Activated T-helper 1 cell treated with anti-CD3 and anti-CD28 coated beads, Interleukin-2, amount 50 U/mL, for 16 hours (primary cell): ENCODE measurements at places on chromosomes 1 and 21.

DNA sequence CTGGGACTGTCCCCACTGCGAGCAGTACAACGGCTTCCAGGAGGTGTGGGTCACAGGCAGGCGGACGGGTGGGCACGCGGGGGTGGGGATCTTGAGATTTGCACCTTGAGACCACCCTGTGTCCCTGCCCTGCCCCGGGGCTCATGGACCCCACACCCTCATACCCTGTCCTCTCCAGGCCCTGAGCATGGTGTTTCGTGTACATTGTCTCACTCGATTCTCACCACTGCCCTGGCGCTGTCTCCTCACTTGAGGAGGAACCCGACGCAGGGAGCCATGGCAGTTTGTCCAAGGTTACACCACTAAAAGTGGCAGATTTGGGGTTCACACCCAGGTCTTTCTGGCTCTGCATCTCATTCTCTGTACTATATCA, 7.2 kb downstream of the TMEM201 start:
- DNase-seq: no peak

DNA sequence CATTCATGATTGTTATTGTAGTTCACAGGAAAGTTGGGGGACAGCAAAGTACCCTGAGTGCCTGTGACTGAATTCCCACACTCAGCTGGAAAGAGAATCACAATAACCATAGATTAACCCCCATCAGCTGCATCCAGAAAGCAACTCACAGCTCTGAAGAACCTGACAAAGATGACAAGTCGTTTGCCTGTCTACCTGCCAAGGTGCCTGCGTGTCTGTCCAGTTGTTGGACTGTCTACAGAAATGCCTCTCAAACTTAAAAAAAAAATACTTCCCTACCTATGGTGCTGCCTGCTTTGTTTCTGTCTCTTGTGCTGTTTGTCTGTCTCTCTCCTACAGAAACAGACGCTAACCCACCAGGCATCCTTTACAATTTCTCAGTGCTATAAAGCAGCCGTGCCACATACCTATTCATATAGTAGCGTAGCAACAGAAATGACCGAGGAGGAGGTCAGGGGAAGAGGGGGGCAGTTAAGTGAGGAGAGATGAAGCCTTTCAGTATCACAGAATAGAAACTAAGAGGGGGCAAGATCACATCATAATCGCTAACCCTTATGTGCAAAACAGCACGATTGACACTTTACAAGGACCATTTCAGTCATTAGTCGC, 154.6 kb upstream of the HMGB4 start:
- no peak for DNase-seq

GRCh38 chr1:63821091-63822005, 47.5 kb downstream of the ROR1 start:
- DNase-seq: no peak

DNA sequence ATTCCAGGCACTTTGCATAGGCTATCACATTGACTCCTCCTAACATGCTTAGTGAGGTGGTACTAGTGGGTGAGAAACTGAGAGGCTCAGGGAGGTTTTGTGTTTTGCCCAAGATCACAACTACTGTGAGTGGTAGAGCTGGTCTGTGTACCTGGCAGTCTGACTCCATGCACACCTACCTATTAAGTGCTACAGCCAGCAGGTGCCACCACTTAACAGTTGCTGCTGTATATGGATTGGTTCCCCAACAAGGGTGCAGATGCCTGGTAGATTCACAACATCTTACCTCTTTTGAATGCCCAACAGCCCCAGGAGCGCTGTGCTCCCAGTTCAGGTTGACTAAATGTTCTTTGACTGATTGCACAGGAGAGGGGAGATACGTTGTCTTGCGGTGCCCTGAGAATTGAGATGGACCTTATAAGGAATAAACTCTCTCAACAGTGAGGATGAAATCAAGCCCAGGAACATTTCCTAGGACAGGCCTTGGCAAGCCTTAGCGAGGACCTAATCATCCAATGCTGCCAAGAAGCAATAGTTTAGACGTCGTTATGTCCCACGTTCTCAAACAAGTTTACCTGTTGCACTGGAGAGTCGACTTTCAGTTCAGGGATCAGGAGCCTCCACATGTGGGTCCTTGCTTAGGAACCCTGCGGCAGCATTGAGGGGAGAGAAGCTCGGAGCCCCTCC, 78.9 kb upstream of the F3 start:
- no peak for DNase-seq

DNA sequence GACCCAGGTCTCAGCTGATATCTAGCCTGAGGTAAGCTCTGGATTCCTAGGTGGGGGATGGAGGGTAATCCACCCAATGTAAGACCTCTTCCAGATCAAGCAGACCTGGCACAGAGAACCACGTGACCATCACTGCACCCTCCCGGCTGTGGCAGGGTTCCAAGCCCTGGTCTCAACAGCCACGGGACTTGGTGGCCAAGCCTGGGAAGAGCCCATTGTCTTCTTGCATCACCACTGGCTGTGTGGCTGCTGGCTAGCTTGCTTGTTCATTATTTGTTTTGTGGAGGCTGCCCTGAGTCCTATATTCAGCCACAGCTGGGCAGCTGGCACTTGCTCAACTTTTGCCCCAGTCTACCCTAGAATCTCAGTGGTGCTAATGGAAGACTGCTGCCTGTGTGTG, 24.1 kb upstream of the NFASC start:
- DNase-seq: no peak

DNA sequence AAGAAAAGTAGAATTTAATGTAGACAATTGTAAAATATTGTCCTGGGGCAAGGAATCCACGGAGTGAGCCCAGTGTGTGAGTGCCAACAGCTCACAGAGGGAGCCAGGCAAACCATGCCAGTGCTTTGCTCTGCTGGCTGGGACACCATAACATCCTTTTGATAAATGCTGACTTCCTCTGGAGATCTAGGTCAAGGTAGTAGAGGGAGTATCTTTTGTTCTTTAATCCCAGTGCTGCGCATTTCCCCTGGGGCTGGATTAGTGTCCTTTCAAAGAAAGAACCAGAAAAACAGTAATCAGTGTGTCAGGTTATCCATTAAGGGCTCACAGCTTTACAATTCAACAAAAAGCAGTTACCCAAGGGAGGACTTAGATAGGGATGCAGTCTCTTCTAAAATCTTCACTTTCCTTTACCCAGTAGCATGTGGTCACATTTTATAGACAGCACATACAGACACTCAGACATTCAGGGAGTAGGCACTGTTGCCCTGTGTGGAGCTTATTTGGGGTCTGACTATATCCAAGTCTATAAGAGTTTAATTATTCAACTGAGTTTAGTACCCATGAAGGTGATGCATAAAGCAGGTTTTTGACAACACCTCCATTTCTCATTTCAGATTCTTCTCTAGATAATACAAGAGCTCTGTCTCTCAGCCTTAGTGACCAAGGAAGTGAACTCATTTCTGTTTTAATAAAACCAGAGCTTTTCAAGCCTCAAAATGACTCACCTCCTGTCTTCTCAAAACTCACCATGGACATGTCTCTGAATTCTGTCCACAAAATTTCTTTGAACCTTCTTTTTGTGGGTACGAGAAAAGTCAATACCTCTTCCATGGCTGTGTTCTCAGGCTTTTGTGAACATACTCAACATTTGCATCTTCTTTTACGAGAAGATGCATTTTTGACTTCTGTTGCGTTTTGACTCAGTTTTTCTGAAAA, 215.3 kb downstream of the BRINP2 start:
- DNase-seq: no peak

GRCh38 chr1:171801487-171801891, 20.0 kb downstream of the METTL13 start:
- no peak for DNase-seq

DNA sequence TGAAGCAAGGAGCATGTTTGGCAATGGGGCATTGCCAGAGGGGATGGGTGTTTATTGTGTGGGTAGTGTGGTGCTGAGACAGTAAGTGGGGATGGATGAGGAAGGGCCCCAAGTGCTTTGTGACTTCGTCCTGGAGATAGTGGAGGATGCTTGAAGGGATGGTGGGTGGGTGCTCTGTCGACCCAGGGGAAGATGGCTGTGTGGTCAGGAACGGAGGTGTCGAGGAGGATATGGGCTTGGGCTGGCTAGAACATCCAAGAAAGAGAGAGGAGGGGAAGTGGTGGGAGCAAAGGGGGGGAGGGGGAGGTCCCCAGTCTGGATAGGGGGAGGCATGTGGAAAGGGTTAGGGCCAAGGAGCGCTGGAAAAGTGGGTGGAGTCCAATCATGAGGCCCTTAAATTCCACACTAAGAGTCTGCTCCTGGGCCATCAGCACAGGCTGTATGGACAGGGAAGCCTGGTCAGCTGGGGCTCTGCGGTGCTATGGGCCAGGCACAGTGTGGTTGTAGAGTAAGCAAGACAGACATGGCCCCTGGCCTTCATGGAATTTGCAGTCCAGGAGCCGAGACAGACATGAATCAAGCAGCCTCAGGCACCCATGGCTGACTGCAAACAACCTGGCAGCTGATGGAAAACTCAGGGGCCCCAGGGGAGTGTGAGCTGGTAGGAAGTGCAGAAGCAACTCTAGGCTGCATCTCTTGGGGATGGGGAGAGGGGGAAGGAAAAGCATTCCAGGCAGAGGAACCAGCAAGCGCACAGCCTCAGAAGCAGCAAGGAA, 36.3 kb downstream of the EDN2 start:
- no peak for DNase-seq

- no peak for DNase-seq
Measured at GRCh38 chr1:204319462-204319861, 40.3 kb downstream of the PLEKHA6 start.

- DNase-seq: no peak
Measured at GRCh38 chr1:41417335-41417682, 56.1 kb downstream of the FOXO6 start.

- DNase-seq: peak; percentile 32
Measured at GRCh38 chr21:31132574-31133242, 94.4 kb upstream of the KRTAP19-8 start.
